ENCODE measurements at places on chromosomes 3 and 15.

DNA sequence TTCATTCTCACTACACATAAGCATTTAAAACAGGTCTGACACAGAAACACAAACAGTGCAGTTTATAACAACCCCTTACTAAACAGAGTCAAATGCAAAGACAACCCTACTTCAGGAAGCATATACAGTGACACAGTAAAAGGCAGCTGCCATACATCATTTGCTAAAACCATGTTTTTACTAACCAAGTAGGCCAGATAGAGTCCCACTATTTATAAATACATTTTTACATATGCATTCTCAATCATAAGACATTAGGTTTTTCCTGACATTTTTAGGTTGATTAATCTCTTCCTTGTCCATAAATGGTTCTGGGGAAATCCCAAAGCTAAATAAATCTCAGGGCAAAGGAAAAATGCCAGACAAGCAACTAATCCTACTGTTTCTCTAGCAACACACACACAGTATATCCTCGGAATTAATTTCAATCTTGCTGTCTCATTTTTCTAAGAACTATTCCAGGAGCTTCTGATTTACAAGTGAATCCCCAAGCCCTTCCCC is 39.0 kb downstream of the CHAC1 start:
- no peak for DNase-seq

- no peak for DNase-seq
Measured at GRCh38 chr15:71518661-71519060, 291.7 kb upstream of the NR2E3 start.

- DNase-seq, result no peak
Measured at GRCh38 chr15:52097180-52097579, 15.4 kb downstream of the BCL2L10 start.

- no peak for DNase-seq
Measured at GRCh38 chr3:25021816-25022215, 406.2 kb upstream of the RARB start.

GRCh38 chr15:41597787-41598186 is 38.8 kb downstream of the TYRO3 start:
- no peak for DNase-seq

DNA sequence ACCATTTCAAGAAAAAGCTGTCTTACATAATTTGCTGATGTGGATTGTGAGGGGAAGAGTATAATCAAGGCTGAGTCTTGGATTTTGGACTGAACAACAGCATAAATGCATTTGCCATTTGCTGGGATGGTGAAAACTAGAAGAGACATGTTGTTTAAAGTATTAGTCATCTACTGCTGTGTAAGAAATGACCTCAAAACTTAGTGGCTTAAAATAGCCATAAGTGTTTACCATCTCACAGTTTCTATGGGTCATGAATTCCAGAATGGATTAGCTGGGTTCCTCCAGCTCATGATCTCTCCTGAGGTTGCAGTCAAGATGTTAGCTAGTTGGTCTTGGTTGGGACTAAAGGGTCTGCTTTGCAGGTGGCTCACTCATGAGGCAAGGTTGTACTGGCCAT is 66.2 kb downstream of the SCN11A start:
- DNase-seq, result no peak

- no peak for DNase-seq
Measured at GRCh38 chr3:60841355-60841754, 409.9 kb downstream of the FHIT start.

GRCh38 chr3:188557235-188557634 is 403.3 kb downstream of the LPP start:
- no peak for DNase-seq

DNA sequence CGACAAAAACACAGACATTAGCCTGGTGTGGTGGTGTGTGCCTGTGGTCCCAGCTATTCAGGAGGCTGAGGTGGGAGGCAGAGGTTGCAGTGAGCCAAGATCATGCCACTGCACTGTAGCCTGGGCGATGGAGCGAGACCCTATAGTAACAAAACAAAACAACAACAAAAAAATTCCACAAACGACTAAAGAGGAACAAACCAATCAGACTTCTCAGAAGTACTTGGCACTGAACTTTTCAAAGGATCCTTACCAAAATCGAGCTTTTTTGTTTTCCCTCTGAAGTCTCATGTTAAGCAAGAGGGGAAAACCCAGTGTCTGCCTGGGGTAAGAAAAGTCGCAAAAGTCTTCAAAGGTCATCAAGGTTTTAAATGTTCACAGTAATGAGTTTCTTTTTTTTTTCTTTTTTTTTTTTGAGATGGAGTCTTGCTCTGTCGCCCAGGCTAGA is 30.1 kb upstream of the TFRC start:
- no peak for DNase-seq

DNA sequence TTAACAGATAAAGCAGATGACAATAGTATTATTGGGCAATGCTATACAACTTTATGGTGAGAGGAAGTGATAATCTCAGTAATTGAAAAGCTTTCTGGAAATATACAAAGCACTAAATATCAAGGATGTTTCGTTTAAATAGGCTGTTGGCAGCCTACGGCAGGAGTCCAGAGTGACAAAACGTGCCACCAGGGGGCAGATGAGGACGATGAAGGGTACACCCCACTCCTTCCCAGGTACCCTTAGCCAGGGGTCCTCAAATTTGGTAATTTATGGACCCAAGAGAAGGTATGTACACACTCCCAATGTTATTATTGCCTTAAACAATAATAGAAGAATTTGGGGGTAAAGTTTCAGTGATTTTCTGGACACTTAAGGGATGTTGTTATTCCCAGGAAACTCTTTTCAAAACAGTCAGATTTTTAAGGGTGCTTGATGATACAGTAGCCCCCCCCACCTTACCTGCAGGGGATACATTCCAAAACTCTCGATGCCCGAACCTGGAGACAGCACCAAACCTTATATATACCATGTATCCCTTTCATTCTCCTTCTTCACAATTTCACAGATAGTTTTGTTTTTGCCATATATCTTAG is 1.4 kb upstream of the MAGEL2 start:
- no peak for DNase-seq

- no peak for DNase-seq
Measured at GRCh38 chr15:94582368-94582767, 351.0 kb downstream of the MCTP2 start.

DNA sequence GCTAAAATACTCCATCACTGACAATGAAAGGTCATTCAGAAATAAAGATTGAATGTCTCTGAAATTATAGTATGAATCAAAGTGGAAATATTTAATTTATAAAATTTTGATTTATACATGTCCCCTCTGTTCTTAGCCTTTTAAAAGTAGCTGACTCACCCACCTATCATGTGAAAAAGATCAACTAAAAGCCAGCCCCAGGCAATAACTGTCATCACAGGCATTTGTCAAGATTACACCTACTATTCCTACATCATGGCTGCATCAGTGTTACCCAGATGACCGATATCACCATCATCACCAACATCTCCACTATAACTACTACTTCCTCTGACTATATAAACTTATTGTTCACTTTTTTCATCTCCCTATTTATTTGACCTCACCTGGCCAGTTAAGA is 14.3 kb upstream of the PIK3R4 start:
- DNase-seq, result no peak

DNA sequence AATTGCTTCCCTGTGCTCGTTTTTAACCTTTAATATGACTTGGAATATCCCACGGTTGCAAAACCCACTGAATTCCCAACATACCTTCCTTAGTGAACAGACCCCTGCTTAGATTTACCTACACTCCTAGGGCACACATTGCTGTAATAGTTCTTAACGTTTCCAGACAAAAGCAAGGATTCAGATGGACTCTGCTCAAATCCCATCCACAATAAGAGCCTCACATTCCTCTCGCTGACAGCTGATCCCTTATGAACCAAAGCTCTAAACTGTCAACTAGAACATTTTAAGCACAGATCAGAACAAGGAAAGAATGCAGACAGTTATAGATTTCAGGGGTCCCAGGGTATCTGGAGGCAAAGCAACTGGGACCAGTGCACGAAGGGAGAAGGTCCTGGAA is 248.3 kb upstream of the ICE2 start:
- no peak for DNase-seq
